ENCODE measurements at places on chromosomes 5 and 9.

GRCh38 chr9:106284296-106284695, 578.7 kb upstream of the ZNF462 start:
- no peak for DNase-seq

DNA sequence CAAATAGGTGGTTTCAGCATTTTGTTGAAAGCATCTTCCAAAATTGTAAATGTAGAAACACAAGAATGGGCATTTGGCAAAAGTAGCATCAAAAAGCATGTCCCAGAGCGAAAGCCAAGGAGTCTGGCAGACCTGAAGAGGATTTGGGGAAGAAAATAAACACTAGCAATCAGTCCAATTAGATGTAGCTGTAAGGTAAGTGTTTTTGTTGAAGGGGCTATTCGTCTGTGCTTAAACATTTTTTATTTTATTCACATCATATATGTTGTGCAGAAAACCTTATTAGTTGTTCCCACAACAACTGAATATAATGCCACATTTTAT, 954.1 kb upstream of the COX7C start:
- DNase-seq: no peak

DNA sequence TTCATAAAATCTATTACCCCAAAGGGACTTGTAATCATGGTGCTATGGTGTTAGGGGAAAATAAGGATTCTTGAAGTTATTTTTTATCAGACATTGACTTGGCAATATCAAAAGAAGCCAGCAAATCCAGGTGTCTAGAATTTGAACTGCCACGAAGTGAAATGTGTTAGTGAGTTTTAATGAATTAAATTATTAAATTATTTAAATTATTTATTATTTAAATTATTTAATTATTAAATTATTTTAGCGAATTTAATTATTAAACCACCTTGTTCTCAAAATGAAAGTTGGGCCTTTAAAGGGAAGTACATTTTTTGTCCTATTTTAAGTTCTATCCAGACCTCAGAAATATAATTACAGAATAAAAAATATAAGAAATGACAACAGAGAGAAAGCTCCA, 332.6 kb upstream of the SMC2 start:
- no peak for DNase-seq

DNA sequence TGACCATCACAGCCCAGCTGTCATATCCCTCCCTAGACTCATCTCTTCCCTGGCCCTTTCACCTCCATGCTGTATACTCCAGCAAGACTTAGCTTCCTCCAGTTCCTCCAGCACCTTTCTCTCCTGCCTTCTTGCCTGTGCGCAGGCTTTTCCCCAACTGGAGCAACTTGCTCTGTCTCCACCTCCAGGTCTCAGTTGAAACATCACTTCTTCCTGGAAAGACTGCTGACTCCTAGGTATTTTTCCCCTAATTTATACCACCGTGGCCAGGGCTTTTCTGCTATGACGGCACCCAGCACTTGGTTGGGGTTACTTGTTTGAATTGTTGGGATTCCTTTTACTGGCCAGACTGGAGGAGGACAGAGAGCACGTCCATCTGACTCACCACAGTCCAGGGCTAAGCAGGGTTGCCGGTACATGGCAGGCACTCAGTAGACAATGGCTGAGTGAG, 67.5 kb downstream of the KCNIP1 start:
- no peak for DNase-seq

DNA sequence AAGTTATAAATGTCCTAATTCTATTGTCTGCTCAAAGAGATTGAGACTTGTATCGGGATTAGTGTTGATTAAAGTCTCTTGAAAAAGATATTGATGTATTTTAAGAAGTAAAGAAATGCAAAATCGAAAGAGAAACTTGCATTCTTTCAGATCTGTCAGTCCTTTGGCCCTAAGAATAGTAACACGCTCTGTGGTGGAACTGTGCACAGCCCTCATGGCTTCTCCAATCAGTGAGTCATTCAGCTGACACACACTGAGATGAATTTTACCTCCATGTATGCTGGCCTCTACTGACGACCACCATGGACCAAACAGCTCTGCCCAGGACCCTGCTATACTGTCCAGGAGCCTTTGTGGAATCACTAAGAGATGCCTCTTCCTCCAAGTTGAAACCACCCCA, 232.4 kb downstream of the ESM1 start:
- DNase-seq: no peak

DNA sequence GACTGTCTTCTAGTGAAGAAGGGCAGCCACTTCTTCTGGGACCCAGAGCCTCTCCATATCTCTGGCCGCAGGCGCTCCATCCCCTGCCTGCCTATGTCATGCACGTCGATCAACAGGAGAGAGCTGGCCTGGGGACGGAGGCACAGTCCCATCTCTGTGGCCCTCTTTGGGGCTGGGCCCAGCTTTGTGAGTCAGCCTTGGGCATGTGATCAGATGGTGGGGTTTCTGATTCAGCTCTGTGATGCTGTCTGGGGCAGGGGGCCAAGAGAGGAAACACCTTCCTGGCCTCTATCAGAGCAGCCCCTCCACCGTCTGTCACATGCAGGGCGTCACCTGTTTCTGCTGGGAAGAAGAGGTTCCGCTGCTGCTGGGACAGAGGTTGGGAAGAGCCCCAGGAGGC, 72.6 kb downstream of the MVB12B start:
- no peak for DNase-seq

- DNase-seq: no peak
Measured at GRCh38 chr5:1405539-1406530, 39.4 kb downstream of the SLC6A3 start.

GRCh38 chr5:119411361-119412278, 40.7 kb upstream of the HSD17B4 start:
- DNase-seq: no peak

GRCh38 chr5:6469836-6470235, 21.2 kb downstream of the UBE2QL1 start:
- DNase-seq: no peak

- DNase-seq: no peak
Measured at GRCh38 chr5:29614206-29614605, 1579.3 kb upstream of the CDH6 start.

DNA sequence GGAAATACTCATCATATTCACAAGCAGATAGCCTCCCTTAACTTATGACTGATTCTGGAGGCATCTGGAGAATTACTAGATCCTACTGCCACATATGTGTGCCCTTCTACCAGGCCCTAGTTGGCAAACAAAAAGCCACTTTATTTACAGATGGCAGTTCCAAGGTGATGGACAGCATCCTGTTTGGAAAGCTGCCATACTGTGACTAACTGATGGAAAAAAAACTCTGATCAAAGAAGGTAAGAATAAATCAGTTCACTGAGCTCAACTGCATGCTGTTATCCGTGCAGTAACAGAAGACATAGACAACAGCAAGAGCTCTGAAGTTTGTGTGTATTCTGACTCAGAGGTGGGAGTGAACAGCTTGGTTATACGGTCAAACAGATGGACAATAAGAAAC, 279.8 kb upstream of the POU5F2 start:
- DNase-seq: no peak

- no peak for DNase-seq
Measured at GRCh38 chr9:137035507-137035834, 3.6 kb upstream of the FUT7 start.

DNA sequence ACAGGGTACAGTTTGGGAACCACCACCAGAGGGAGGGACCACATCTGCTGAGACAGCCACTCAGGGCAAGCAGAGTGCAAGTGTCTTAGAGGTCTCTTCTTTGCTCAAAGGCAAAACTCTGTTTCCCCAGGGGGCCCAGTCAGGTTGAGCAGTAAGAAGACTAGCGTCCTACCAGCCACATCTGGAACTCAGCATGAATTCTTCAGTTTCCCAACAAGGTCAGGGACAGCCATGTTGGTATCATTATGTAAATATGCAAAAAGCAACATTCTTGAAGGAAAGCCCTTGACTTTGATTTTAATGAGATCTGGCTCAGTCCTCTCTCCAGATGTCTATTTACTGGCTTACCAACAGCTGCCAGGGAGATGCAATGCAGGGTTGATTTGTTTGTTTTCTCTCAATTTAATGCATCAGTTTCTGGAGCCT, 46.7 kb downstream of the TGFBI start:
- DNase-seq: no peak

GRCh38 chr9:110156902-110157301, 51.1 kb downstream of the C9orf152 start:
- no peak for DNase-seq

DNA sequence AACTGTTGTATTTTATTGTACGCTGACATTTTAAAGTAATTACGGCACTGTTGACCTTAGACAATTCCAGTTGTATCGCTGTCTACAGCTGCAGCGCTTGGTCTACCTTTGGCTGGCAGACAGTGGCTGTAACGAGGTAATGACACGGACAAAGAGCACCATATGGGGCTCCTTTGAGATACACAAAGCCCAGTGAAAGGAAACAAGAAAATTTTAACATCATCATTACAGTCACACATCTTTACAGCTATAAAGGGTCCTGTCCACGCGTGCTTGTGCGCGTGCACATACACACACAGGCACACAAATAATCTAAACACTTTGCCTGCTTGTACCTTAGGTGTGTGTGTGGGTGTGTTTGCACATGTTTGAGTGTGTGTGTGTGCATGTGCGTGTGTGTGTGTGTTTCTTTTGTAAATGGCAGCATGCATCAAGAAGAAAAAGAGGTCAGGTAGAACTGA, 946.0 kb downstream of the NR2F1-AS1 start:
- DNase-seq: no peak

DNA sequence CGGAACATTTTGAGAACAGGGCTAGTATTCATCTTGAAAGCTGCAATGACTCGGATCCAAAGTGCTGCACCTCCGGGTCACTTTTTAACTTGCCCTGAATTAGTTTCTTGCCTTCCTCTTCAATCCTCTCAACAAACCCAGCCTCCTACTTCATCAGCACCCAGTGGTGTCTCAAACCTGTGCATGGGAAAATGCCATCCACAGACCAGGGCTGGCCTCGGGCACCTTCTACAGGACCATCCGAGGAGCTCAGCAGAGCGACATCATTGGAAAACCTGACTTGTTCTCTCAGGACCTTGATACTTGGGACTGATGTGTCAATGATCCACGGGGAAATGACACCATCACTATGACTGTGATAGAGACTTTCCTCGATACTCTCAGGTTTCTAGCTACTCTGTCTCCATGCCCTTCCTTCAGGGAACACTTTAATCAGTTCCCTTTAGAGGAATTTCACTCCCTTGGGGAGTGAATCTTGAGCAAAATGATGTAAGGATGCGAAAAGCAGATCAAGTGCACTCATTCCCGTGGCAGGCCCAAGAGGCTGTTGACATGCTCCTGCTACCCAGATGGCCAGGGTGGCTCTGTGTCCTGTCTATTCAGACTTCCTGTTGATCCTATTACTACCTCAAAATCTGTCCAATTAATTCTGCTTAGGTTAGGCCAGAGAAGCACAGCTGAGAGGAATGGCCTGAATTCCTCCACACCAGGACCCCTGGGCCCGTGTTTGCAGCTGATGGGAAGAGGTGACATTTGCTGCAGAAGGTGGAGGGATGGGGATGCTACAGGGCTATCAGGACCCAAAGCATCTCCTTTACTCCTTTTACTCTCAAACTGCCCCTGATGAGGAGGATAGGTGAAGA, 96.5 kb upstream of the SLC25A48 start:
- DNase-seq: no peak

GRCh38 chr5:11681796-11682195, 222.4 kb downstream of the CTNND2 start:
- no peak for DNase-seq

DNA sequence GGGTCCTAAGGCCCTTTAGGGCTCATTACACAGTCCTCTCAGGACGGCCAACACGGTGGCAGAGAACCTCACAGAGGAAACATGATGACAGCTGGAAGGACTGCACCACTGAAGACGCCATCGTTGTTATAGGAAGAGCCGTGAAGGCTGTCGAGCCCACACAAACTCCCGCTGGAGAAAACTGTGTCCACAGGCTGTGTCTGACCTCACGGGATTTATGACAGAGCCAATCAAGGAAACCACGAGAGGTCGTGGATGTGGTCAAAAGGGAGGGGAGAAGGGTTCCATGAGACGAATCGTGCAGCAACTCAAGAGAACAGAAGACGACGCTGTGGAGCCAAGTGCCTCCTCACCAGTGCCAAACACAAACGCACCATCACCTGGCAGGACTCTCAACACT, 12.2 kb downstream of the QSOX2 start:
- DNase-seq: no peak

- DNase-seq: no peak
Measured at GRCh38 chr5:120769312-120769872, 305.3 kb downstream of the PRR16 start.

GRCh38 chr5:66529182-66529581, 67.0 kb upstream of the MAST4 start:
- no peak for DNase-seq

DNA sequence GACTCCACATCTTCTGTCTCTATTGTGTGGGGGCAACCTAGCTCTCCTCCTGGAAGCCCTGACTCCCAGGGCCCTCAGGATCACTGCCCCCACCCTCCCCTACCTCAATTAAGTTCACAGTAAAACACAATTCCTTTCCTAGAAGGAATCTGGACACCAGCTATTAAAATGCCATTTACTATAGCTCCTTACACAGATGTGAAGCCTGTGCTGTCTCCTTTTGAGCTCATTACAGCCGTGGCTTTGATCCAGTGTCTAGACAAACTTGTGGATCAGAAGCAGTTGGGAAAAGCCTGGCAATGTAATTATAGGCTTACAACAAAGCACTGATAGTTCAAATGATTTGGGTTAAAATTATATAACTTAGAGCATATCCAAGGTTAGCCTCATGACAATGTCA, 107.0 kb upstream of the SMIM23 start:
- no peak for DNase-seq

GRCh38 chr5:99928490-99928889, 606.7 kb upstream of the FAM174A start:
- no peak for DNase-seq

- DNase-seq: no peak
Measured at GRCh38 chr9:38518826-38519225, 94.6 kb upstream of the IGFBPL1 start.

GRCh38 chr9:93654351-93654961, 78.1 kb downstream of the PHF2 start:
- DNase-seq: no peak

GRCh38 chr9:134346151-134346550, 19.9 kb downstream of the RXRA start:
- DNase-seq: no peak
